ENCODE measurements at places on chromosomes 12 and 14. TPM values are rescaled to one million over a fixed set of nuclear protein-coding genes. Genes with fewer than 3 reads are reported as not detected.

Gene BEST3
- total RNA-seq, result 1.5 TPM

Gene DRAM1
- total RNA-seq, result 20.1 TPM

Gene CYP27B1
- 1.7 TPM for total RNA-seq

Gene POTEM
- total RNA-seq, result not detected

Gene SPTB
- total RNA-seq, result 2.5 TPM

Gene PPM1H
- 7.8 TPM for total RNA-seq

Gene COCH
- 27.1 TPM for total RNA-seq

Gene MSRB3
- total RNA-seq, result 21.0 TPM

Gene LMO3
- total RNA-seq, result not detected

Gene HOXC13
- total RNA-seq, result 16.4 TPM

Gene TTC9
- total RNA-seq, result 3.3 TPM

Gene DEPDC4
- 1.5 TPM for total RNA-seq

Gene OR4E2
- total RNA-seq, result not detected

Gene STAT6
- 44.9 TPM for total RNA-seq

Gene B4GALNT1
- 42.6 TPM for total RNA-seq

Gene CLEC4C
- total RNA-seq, result not detected

Gene FAM161B
- 1.5 TPM for total RNA-seq

Gene SMIM41
- not detected for total RNA-seq

Gene B4GALNT3
- total RNA-seq, result 0.56 TPM

Gene SRRM4
- not detected for total RNA-seq

Gene SNRNP35
- total RNA-seq, result 17.7 TPM

Gene IL26
- not detected for total RNA-seq

Gene ITGA7
- total RNA-seq, result 1.6 TPM

Gene TSHR
- total RNA-seq, result not detected

Gene SYT1
- 5.2 TPM for total RNA-seq

Gene KRT83
- 7.2 TPM for total RNA-seq

Gene EXD2
- total RNA-seq, result 13.3 TPM

Gene GNB3
- total RNA-seq, result 1.9 TPM

Gene C12orf54
- total RNA-seq, result not detected

Gene WDHD1
- 13.7 TPM for total RNA-seq

Gene NTS
- 51.2 TPM for total RNA-seq

Gene GLIPR1L1
- total RNA-seq, result not detected
